ENCODE measurements at places on chromosomes 7 and 10.
A peak's percentile ranks its signal among the peaks of the same experiment; 100 is the strongest.

- no peak for DNase-seq
These were observed 11.3 kb upstream of the TOMM7 start for GRCh38 chr7:22833957-22834356.

DNA sequence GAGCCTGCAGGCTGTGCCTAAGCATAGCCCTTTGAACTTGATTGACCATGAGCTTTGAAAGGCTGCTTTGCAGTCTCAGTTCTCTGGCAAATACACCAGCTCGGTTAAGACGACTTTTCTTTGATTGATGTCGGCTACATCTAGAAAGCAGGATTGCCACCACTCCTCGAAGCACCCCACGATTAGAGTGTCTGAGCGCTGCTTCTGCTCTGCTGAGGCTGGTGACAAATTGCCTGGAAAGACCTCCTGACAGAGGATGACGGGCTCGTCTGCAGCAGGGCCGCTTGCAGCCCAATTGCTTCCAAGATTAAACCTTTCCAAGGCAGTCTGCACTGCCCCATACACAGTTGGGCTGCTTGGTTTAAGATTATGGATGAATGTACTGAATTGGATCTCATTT lies 182.0 kb downstream of the CUX1 start:
- DNase-seq = no peak

- DNase-seq = peak; percentile 49
These were observed 101.1 kb upstream of the TARP start for GRCh38 chr7:38374507-38374906.

DNA sequence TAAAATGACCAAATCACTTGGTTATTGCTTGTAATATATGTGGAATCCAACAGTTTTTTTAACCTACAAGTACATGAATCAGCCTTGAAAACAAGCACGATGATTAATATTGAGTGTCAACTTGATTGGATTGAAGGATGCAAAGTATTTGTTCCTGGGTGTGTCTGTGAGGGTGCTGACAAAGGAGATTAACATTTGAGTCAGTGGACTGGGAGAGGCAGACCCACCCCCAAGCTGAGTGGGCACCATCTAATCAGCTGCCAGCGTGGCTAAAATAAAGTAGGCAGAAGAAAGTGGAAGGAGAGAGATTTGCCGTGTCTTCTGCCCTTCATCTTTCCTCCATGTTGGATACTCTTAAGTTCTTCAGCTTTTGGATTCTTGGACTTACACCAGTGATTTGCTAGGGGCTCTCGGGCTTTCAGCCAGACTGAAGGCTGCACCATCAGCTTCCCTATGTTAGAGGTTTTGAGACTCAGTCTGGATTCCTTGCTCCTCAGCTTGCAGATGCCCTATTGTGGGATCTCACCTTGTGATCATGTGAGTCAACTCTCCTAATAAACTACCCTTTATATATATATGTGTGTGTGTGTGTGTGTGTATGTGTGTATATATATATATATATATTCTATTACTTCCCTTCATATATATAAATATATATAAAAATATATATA lies 118.4 kb upstream of the WDR11 start:
- DNase-seq = no peak

GRCh38 chr7:139641337-139641992 lies 118.0 kb downstream of the CLEC2L start:
- peak; percentile 47 for DNase-seq

DNA sequence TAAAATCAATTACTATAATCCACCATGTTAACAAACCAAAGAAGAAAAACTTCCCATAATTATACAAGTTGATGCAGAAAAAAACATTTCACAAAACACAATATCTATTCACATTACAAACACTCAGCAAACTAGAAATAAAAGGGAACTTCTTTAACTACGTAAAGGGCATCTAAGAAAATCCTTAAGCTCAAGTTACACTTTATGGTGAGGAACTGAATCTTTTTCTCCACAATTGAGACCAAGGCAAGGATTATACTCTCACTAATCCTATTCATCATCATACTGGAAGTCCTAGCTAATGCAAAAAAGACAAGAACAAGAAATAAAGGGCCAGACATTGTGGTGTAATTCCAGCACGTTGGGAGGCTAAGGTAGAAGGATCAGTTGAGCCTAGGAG lies 159.9 kb downstream of the ZNF365 start:
- peak; percentile 51 for DNase-seq

DNA sequence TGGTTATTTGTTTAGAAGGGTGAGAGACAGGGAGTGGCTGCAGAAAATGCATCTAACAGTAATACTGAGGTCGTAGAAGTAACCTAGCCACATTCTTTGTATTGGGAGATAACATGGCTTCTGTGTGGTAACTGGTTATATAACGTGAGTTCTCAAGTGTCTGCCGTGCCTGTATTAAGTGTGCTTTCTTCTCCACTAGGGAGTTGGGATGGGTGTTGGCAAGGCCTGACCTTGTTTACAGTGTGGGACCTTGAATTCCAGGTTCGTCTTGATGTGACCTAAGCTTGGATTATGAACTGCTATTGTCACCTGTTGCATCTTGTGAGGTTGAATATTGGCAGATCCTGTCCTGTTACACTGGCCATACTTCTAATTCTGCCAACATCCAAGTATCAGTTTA lies 145.3 kb upstream of the NAMPT start:
- no peak for DNase-seq

GRCh38 chr10:33553748-33554571 lies 219.5 kb upstream of the NRP1 start:
- DNase-seq = no peak

- no peak for DNase-seq
These were observed 25.4 kb upstream of the CALU start for GRCh38 chr7:128713794-128714193.

- DNase-seq = no peak
These were observed 5.0 kb downstream of the SFTPD start for GRCh38 chr10:79943871-79944270.

- DNase-seq = no peak
These were observed 36.2 kb downstream of the HERPUD2 start for GRCh38 chr7:35658606-35659201.

DNA sequence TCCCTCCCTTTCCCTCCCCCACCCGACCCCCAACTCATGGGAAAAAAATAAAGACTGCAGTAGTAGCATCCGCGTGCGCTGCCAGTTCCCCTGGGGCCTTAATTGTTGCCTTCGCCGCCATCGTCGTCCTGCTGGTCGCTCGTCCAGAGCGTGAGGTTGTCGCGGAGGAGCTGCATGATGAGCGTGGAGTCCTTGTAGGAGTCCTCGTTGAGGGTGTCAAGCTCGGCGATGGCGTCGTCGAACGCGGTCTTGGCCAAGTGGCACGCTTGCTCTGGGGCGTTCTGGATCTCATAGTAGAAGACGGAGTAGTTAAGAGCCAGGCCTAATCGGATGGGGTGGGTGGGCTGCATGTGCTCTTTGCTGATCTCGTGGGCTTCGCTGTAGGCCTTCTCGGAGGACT lies 27.0 kb downstream of the HSPB1 start:
- DNase-seq = no peak

DNA sequence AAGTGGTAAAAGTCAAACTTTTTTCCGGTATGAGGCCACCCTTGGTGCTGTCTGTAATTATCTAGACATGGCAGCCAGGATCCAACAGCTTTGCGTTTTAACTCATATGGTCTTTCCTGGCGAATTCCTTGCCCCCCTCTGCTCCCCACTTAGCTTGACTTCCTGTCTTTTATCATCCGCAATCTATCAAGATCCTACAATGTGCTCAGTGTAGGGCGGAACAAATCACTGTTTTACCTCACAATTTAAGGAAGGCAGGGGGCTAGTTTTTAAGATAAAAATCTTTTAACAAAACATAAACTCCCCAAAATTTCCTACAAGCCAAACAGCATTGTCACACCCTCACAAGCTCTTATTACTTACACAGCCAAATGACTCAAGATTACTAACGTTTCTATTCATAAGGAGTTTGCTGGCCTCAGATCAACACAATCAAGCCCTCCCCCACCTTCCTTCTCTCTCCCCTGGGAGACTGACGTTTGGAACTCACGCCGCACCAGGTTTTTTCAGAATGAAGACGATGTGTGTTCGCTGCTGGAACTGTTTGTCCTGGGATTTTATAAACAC lies 1.3 kb upstream of the CDK14 start:
- peak; percentile 71 for DNase-seq

DNA sequence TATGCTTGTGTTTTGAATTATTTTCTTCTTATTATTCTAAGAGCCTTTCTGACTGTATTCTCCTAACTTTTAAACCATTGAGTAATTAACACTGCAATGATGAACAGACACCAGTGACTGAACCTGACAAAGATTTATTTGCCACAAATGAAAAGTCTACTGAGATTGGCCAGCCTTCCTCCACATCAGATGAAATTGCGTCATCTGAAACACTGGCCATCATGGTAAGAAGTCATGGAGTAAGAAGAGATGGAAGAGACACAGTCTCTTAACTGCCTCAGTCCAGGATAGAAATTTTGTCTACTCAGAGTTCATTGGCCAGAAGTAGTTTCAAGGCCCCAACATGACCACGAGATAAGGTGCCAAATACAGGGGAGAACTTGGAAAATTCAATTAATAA lies 357.8 kb downstream of the BMPER start:
- no peak for DNase-seq

DNA sequence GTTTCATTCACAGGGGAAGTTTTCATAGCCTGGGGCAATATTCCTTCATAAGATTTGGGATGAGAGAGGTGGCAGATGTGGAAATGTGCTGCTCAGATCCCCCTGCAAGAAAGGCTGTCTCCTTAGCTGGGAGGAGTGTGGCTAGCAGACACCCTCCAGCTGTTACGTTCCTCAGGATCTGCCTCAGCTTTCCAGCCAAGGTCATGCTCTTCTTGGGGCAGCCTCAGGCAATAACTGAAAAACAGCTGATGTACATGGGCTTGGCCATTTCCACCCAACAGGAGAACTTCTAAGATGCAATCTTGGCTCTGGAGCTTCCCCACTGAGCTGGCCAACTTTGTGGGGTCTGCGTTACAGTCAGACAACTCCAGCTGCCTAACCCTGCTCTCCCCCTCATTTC lies 51.3 kb upstream of the SEPTIN7 start:
- no peak for DNase-seq

DNA sequence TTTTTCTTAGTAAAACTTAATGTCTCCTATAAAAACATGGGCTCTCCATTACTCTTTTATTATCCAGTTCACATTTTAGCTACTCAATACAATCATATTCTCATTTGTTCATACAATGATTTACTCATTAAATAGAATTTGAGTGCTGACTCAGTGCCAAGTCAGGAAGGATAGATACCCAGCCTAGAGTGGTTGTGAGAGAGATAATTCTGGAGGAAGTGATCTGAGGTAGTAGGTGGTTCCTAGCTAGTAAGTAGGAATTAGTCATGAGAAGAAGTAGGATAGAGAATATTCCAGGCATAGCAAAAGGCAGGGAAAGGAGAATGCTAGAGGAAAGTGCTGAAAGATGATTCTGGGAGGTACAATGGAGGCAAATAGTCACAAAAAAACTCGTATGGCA lies 133.5 kb upstream of the MBL2 start:
- DNase-seq = no peak

- no peak for DNase-seq
These were observed 581.4 kb downstream of the TNS3 start for GRCh38 chr7:47000561-47000960.

DNA sequence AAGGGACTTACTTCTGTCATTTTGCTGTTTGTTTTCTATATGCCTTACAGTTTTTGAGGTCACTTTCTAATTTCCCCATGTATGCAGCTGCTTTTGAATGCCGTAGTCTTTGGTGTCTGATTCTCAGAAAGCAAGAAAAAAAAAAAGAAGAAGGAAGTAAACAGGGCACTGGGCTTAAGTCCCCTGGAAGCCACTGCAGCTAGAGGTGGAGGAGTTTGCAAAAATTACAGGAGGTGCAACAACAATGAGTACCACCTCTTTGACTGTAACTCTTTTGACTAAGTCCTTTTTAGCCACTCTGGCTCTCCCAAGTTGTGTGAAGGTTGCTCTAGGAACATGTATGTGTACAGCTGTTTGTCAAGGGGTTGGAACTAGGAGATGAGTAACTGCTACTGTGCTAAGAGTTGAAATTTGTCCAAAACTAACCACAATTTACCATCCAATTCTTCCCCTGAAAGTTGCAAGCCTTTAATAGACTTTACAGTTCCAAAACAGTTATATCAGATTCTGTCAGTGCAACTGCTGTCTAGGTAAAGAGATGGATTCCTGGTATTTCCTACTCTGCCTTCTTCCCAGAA lies 588.0 kb upstream of the LRRN3 start:
- DNase-seq = no peak

- peak; percentile 57 for DNase-seq
These were observed 656 bp upstream of the CNNM2 start for GRCh38 chr10:102917314-102917961.

DNA sequence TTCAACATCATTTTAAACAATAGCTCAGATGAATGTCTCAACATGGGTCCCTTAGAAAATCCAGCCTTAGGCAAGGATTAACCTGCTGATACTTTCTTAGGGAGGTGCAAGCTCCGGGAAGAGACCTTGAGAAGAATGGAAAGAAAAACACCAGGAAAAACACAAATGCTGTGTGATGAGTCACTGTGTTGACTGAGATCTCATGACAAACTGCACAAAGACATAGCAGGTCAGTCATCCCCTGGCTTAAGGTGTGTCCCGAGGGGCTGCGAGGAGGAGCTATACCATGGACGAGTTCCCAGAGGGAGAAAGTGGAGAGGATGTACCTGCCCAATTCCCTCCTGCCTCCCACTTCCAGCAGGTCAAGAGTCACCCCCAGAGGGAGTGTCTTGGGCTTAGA lies 98.0 kb downstream of the TEX36 start:
- DNase-seq = no peak

DNA sequence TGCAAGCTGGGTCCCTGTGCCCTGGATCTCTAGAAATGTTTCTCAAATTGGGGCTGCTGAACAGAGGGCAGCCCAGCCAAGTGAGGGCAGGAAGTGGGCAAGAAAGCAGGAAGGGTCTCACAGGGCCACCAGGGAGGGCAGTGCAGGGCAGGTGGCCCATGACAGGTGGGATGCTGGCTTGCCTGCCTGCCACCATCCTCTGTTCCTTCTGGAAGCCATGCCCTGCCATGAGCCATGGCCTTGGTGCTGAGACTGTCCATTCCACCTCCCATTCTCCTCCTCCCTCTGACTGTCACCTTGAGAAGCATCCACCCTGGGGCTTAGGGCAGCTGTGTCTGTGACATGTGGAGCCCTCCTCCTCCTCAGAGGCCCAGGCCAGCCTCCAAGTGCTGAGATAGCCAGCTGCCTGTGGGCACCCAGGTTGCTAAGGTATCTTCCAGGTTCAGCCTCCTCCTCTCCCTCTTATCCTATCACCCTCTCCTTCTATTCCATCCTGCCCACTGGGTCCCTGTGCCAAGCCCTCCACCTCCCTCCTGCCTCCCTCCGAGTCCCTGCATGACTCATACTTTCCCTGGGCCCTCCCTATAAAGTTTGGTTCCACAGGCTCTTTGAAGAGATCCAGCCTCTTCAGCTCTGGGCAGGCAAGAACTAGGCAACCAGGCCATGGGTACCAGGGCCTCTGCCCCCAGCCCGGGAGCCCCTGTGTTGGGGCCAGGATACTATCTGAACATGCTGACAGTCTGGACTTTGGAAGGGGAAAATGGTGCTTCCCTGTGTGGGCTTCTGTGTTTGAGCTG lies 1.3 kb downstream of the VSIR start:
- peak; percentile 42 for DNase-seq

GRCh38 chr10:75782463-75783248 lies 351.2 kb downstream of the LRMDA start:
- no peak for DNase-seq

- DNase-seq = peak; percentile 99
These were observed 26.4 kb upstream of the SRGN start for GRCh38 chr10:69061305-69062161.

GRCh38 chr10:101385866-101386658 lies 32.1 kb downstream of the BTRC start:
- no peak for DNase-seq
